H1 (cell line): ENCODE measurements at places on chromosomes 12 and 14. TPM values are rescaled to one million over a fixed set of nuclear protein-coding genes. Genes with fewer than 3 reads are reported as not detected.

RAD51AP1 gene
- 42.4 and 48.3 TPM in 2 replicates for total RNA-seq

FAM90A1 gene
- 0.13 TPM in 1 of 2 replicates, not detected in the other for total RNA-seq

CEP170B gene
- total RNA-seq = 32.3 and 33.8 TPM in 2 replicates

FOS gene
- 51.5 and 51.8 TPM in 2 replicates for total RNA-seq

KLHL33 gene
- 0.11 TPM in 1 of 2 replicates, not detected in the other for total RNA-seq

TAS2R43 gene
- not detected in 2 replicates for total RNA-seq

CCDC177 gene
- 2.8 and 2.9 TPM in 2 replicates for total RNA-seq

COX6A1 gene
- 437 and 465 TPM in 2 replicates for total RNA-seq

GPR137C gene
- total RNA-seq = 3.2 and 4.3 TPM in 2 replicates

KRT3 gene
- not detected in 2 replicates for total RNA-seq
